ENCODE measurements at places on chromosomes 16 and 17.

- DNase-seq, result no peak
Measured at GRCh38 chr16:88200896-88201185, 181.9 kb upstream of the ZNF469 start.

- no peak for DNase-seq
Measured at GRCh38 chr17:29113334-29113733, 66.9 kb downstream of the MYO18A start.

- DNase-seq, result no peak
Measured at GRCh38 chr17:77728474-77728795, 230.1 kb upstream of the TNRC6C start.

DNA sequence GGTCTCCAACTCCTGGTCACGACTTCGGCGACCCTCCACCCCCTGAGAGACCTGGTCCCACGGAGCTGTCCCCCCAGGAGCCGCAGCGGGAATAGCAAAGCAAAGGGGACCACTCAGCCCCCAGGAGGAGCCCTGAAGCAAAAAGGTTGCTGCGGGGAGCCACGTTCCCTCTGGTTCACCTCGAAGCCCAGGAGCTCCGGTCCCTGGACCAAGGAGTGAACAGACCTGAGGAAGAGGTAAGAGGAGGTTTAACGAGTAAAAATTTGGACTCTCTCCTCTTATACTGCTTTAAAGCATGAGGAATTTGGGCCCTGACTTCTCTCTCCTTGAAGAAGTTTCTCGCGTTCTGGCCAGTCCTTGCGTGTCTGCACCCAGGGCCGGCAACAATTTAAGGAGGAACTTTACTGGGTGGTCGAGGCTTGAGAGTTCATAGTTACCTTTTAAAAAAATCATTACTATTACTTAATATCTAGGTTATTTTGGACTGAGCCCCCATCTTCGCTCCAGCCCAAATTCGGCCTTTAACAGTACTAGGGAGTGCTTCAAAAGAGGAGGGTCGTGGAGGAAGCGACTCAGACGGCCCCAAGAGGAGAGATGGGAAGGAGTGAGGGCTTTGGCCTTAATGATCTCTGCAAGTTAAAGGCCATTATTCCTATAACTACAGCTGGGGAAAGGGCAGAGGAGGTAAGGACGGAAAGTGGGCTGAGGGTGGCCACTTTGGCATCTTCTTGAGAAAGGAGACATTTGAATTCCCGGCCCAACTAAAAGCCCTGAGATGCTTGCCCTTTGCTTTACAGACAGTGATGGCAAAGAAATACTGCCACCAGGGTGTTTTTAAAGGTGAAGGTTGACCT is 16.9 kb upstream of the HOXB9 start:
- DNase-seq, result no peak

- no peak for DNase-seq
Measured at GRCh38 chr16:47045023-47045422, 71.5 kb upstream of the DNAJA2 start.

GRCh38 chr16:86359571-86359970 is 150.8 kb upstream of the FOXF1 start:
- no peak for DNase-seq

- no peak for DNase-seq
Measured at GRCh38 chr16:65950211-65950610, 416.3 kb upstream of the CDH5 start.

- DNase-seq, result no peak
Measured at GRCh38 chr16:86836503-86837129, 258.3 kb downstream of the FOXL1 start.

GRCh38 chr16:82657239-82657638 is 30.5 kb downstream of the CDH13 start:
- DNase-seq, result no peak

GRCh38 chr17:75650874-75651273 is 16.1 kb downstream of the RECQL5 start:
- DNase-seq, result no peak

GRCh38 chr16:10806698-10807097 is 11.9 kb downstream of the TVP23A start:
- DNase-seq, result no peak

- DNase-seq, result peak; percentile 74
Measured at GRCh38 chr16:67562918-67563707, 787 bp downstream of the CTCF start.

DNA sequence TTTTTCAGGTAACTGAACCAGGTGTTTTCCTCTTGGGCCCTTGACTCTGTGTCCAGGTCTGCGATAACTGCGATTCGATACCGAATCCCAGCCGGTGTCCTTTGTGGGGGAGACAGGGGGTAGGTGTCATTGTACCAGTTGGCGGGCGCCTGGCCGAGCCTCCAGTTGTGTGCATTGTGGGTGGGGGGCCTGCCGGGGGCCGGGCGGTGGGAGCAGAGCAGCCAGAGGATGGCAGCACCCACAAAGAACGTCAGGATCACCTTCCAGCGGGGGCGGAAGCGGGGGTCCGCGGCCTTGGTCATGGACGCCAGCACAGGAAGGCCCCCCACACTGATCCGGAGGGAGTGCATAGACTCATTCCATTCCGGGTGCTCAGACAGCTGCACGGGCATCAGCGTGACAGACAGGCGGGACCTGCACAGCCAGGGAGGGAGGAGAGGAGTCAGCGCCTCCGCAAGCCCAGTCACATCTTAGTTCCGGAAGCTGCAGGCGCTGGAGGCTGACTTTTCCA is 12.3 kb downstream of the CANT1 start:
- DNase-seq, result no peak

DNA sequence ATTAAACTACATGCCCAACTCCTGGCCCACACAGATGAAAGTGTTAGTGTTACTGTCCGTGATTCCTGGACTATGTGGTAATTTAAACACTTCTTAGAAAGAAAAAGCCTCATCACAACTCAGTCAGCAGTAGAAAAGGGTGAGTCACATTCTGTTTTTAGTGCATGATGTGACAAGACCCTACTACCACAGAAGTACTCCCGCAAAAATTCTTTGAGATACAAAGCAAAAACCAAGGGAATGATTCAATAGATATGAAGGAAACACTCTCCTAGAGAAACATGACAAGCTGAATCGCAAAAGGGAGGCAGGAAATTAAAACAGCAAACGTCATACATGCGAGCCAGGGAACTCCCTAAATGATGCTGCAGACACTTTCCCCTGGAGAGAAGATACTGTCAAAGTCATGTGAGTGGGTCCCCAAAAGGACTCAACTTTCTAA is 14.4 kb downstream of the SNN start:
- no peak for DNase-seq

- no peak for DNase-seq
Measured at GRCh38 chr16:4696172-4696904, 3.0 kb downstream of the NUDT16L1 start.

- no peak for DNase-seq
Measured at GRCh38 chr16:81752225-81752875, 26.7 kb upstream of the PLCG2 start.

- no peak for DNase-seq
Measured at GRCh38 chr17:20999044-20999573, 43.7 kb downstream of the USP22 start.

GRCh38 chr17:35433075-35433894 is 985 bp upstream of the SLFN12 start:
- DNase-seq, result no peak

- DNase-seq, result peak; percentile 53
Measured at GRCh38 chr17:28547623-28548416, 4.6 kb downstream of the UNC119 start.

DNA sequence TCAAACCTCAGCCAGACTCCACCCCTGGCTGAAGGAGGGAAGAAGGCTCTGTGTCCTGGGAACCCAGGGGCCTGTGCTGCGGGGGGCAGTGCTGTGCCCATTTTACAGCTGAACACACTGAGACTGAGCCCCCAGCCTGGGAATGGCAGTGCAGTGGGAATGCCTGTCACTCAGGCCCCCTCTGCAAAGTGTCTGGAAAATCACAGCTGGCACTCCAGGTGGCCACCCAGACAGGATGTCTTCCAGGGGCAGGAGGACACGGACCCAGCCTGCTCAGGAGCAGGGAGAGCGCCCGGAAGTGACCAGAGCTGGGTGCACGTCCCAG is 32.6 kb downstream of the ZNF469 start:
- no peak for DNase-seq

- peak; percentile 63 for DNase-seq
Measured at GRCh38 chr17:37039269-37039668, 90.5 kb downstream of the AATF start.

- peak; percentile 46 for DNase-seq
Measured at GRCh38 chr17:81388612-81389367, 6.5 kb upstream of the BAHCC1 start.

DNA sequence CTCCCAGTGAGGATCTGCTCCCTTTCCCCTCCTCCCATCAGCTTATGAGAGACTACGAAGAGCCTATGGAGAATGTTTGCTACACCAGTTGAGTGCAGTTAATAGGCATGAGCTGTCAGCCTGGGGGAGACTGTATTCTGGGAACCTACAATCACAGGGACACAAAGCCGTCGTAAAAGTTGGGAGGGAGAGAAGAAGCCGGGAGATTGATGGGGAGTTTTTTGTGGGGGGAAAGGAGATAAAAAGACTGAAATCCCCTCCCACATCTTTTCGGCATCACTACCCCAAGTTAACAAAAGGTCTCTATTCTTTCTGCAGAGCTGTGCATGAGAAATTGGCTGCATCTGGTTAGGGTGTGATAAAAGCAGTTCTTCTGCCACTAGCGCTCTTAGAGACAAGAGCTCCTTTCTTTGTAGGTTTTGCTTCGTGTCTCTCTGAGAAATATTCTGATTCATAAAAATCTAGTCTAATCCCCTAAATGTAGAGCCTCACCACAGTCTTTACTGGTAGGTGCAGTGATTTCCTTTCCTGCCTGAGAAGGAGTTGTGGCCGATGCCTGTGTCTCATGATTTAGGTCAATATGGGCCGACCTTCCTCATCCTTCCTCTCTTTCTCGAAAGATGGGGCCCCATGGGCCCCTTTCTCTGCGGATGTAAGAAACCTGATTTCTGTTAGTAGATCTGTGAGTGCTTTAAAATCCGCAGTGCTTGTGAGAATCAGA is 77.4 kb downstream of the BPTF start:
- no peak for DNase-seq

GRCh38 chr17:8189041-8189710 is 804 bp downstream of the BORCS6 start:
- no peak for DNase-seq

GRCh38 chr17:80793421-80793820 is 198.2 kb upstream of the CHMP6 start:
- no peak for DNase-seq

DNA sequence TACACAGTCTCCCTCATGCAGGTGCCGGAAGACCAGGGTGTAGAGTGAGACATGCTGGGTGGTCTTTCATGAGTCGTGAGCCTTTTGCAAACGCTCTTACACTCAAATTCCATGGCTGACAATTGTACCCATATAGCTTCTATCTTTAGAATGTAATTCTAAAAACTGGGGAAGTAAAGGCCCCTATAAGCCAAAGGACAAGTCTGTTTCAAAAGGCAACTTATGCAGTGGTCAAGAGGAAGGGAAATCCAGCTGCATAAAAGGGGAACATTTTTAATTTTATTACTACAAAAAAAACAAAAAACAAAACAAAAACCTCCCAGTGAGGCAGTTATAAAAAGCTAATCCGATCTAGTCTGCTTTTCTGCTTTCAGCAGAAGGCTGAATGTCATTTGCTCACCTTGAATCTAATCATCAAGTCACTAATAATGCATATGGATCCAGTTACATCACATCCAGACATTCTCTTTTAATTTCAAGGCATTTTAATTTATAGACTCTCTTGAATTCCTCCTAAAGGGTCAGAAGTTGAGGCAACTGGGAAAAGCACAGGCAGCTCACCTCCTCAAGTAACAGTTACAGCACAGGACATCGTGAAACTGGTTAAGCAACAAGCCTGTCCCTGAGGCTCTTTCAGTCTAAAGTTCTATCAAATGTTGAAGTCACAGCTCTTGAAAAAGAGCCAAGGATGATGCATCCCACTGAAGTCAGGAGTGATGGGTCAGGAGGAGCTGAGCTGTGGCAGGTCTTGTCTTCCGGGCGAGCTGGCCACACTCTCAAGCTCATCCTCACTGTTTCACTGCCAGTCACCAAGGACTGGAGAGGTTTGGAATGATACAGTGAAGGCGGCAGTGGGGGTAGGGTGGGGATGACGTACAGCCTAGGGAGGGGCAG is 99.7 kb downstream of the VPS53 start:
- no peak for DNase-seq

DNA sequence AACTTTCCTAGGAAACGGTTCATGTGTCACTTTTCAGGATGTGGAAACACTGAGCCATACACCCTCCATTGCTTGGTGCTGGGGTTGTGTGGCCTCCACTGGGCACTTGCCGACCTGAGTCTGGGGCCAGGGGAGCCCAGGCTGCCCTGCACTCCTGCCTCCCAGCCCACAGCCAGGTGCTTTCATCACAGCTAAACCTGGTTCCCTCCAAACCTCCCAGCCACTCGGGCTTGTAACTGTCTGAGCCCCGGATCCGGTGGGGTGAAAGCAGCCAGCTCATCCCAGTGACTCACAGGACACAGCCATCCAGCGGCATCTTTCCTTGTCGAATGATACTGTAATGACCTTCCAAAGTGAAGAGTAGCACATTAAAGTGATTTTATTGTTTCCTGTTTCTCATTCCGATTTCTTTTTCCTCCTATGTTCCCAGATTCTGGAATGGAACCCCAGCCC is 19.8 kb downstream of the CARHSP1 start:
- DNase-seq, result no peak

GRCh38 chr17:29210879-29211278 is 30.7 kb upstream of the MYO18A start:
- no peak for DNase-seq

DNA sequence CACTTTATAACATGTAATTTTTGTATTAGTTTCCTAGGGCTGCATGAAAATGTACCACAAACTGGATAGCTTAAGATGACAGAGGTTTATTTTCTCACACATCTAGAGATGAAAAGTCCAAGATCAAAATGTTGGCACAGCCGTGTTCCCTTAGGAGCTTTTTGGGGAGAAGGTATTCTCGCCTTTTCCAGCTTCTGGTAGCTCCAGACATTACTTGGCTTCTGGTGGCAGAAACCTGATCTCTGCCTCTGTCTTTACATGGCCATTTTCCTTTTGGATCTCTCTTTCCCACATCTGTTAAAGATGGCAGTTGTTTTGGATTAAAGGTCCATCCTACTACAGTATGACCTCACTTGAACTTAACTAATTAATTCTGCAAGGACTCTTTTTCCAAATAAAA is 885.7 kb upstream of the CDH8 start:
- DNase-seq, result no peak

DNA sequence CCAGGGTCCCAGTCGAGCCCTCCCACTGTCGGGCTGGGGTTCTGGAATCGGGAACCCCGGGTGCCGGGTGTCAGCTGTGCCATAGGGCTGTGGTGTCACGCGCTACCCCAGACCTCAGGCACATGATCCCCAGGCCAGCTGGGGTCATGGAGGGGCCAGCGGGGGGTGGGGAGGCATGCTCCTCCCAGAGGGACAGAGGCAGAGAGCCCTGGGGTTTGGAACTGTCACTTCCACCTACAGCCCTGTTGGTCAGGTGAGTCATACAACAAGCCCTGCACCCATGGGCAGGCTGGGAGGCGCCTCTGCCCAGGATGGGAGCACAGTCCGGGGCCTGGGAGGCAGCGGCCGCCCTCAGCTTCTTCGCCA is 63.0 kb downstream of the BAIAP2 start:
- no peak for DNase-seq

GRCh38 chr16:83574388-83574787 is 233.4 kb upstream of the HSBP1 start:
- no peak for DNase-seq

GRCh38 chr17:51189162-51189561 is 23.0 kb downstream of the NME2 start:
- no peak for DNase-seq

- DNase-seq, result no peak
Measured at GRCh38 chr17:14736631-14737030, 435.8 kb downstream of the HS3ST3B1 start.

- DNase-seq, result no peak
Measured at GRCh38 chr16:80367037-80367658, 173.6 kb upstream of the DYNLRB2 start.
